ENCODE measurements at places on chromosomes 2 and 18.

DNA sequence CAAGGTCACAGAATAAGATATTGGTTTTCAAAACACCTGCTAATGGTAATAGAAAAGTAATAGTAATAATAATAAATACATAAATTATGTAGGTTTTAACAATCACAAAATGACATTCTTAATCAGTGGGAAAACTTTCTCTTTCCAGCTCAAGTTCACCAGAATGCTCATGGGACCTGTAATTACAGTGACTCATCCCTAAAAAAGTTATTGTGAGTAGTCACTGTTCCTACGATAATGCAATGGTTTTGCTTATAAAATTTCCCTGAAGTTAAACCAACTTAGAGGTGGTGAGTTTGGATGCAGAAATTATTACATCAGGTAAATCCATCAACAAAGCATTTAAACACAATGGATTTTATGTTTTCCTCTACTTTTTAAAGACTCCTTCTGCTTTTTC is 502.3 kb downstream of the PID1 start:
- no peaks in the 10 kb centered on the region for H3K27me3 ChIP-seq
- H3K4me1 ChIP-seq: no peaks in the 10 kb centered on the region
- no peak overlapping the region for H3K4me3 ChIP-seq

DNA sequence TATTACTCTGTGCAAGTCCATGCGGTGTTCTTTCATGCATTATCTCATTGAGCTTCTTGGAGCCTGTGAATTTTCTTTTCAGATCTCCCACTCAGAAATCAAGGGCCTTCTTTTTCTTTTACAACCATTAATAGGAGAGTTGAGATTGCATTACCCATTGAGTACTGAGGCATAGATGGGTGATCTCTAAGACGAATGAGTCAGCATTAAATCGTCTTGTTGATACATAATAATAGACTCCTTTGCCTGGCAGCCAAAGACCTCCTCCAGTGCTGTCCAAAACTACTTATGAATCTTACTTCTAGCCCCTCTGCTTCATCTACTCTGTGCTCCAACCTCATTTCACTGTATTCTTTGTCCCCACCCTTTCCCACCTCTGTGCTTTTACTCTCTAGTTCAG is 180.5 kb downstream of the AGPS start:
- H3K36me3 ChIP-seq: no peaks in the 10 kb centered on the region
- DNase-seq: no peak
- H3K4me3 ChIP-seq: no peak overlapping the region
- H3K27me3 ChIP-seq: no peaks in the 10 kb centered on the region
- no peak overlapping the region for H3K27ac ChIP-seq
- H3K4me1 ChIP-seq: no peaks in the 10 kb centered on the region

- DNase-seq: no peak
- no peak overlapping the region for H3K27ac ChIP-seq
- peaks cover 13% of the 10 kb centered on the region for H3K4me1 ChIP-seq
- H3K27me3 ChIP-seq: no peaks in the 10 kb centered on the region
- H3K4me3 ChIP-seq: no peak overlapping the region
- peaks cover 3% of the 10 kb centered on the region for H3K36me3 ChIP-seq
Observed at GRCh38 chr2:235587202-235587601, 93.4 kb downstream of the AGAP1 start.

- H3K4me1 ChIP-seq: no peaks in the 10 kb centered on the region
- DNase-seq: no peak
- no peak overlapping the region for H3K4me3 ChIP-seq
- no peaks in the 10 kb centered on the region for H3K27me3 ChIP-seq
- H3K36me3 ChIP-seq: peaks cover 12% of the 10 kb centered on the region
- no peak overlapping the region for H3K27ac ChIP-seq
Observed at GRCh38 chr2:30641765-30642345, 165.4 kb downstream of the CAPN13 start.

DNA sequence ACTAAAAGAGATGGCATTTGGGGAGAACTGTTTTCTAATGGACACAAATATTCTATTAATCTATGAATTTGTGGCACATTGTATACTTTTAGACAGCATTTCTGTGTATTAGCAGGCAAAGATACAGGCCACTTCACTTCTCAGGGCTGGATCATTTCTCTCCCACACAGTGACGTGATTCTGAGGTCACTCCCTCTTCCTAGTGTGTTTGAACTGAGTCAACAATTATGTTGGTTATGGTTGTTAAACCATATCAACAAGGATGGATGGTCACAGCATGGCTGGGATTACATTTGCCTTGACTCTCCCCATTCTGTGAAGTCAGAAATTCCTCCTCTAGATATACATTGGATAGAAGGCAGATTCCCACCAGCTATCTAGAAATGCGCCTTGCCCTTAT is 11.6 kb downstream of the NOSTRIN start:
- no peak overlapping the region for H3K27ac ChIP-seq
- H3K4me3 ChIP-seq: no peak overlapping the region
- no peaks in the 10 kb centered on the region for H3K27me3 ChIP-seq
- no peaks in the 10 kb centered on the region for H3K36me3 ChIP-seq
- no peak for DNase-seq
- peaks cover 1% of the 10 kb centered on the region for H3K4me1 ChIP-seq

GRCh38 chr2:40304340-40304739 is 147.6 kb downstream of the SLC8A1 start:
- H3K27me3 ChIP-seq: no peaks in the 10 kb centered on the region
- H3K36me3 ChIP-seq: no peaks in the 10 kb centered on the region
- peaks cover 9% of the 10 kb centered on the region for H3K4me1 ChIP-seq
- no peak overlapping the region for H3K27ac ChIP-seq
- peak; percentile 30 for DNase-seq
- no peak overlapping the region for H3K4me3 ChIP-seq

DNA sequence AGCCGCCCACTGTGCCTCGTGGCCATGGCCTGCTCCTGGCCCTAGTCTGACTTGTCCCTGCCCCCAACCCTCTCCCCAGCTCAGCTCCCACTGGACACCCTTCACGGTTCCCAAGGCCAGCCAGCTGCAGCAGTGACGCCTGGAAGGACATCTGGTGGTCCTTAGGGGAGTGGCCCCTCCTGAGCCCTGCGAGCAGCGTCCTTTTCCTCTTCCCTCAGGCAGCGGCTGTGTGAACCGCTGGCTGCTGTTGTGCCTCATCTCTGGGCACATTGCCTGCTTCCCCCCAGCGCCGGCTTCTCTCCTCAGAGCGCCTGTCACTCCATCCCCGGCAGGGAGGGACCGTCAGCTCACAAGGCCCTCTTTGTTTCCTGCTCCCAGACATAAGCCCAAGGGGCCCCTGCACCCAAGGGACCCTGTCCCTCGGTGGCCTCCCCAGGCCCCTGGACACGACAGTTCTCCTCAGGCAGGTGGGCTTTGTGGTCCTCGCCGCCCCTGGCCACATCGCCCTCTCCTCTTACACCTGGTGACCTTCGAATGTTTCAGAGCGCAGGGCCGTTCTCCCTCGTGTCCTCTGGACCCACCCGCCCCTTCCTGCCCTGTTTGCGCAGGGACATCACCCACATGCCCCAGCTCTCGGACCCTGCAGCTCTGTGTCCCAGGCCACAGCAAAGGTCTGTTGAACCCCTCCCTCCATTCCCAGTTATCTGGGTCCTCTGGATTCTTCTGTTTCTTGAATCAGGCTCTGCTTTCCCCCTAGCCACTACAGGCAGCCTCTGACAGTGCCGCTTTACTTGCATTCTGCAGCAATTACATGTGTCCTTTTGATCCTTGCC is 35.8 kb downstream of the ANO7 start:
- no peak overlapping the region for H3K27ac ChIP-seq
- H3K36me3 ChIP-seq: peaks cover 38% of the 10 kb centered on the region
- no peak for DNase-seq
- no peaks in the 10 kb centered on the region for H3K27me3 ChIP-seq
- H3K4me3 ChIP-seq: no peak overlapping the region

DNA sequence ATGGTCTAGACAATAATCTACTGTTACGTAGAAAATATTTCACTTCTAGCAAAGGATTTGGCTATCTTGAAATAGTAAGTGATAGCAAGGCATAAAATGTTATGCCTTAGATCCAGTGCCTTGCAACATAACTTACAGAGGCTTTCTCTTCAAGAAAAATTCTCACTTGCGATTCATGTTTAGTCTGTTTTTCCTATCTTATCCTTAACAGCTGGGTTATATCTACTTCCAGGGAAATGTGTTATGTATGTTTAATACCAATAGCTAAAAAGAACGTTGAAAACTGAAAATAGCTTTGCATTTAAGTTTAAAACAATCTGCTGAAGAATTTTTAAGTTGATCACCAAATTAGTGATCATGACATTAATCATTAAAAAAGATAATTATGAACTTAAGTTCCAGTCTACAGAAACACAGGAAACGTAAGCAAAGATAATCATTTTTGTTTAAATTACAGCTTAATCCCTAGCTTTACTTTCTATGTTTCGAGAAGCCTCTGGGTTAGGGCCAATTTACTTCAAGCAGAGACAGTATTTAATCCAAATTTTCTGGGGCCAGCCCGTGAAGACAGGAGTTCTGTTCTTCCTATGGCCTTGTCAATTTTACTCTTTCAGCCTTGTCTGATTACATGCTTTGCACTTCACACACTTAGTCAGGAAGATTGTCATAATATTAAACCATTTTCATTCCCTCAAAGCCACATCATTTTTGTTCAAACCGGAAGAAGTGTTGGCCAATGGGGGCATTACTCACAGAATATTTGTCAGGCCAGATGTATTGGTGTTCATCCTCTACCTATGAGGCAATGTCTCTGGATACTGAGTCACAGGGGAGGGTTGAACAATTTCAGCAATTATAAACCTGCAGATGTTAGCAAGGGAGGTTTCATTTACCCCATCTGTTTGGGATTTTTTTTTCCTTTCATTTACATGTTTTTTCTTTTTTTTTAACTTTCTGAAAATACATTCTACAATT is 1132.9 kb upstream of the ZEB2 start:
- H3K4me3 ChIP-seq: no peak overlapping the region
- no peak overlapping the region for H3K27ac ChIP-seq
- no peaks in the 10 kb centered on the region for H3K27me3 ChIP-seq
- H3K4me1 ChIP-seq: no peaks in the 10 kb centered on the region
- DNase-seq: no peak
- no peaks in the 10 kb centered on the region for H3K36me3 ChIP-seq

- H3K4me1 ChIP-seq: no peaks in the 10 kb centered on the region
- no peak for DNase-seq
- peaks cover 73% of the 10 kb centered on the region for H3K36me3 ChIP-seq
- no peaks in the 10 kb centered on the region for H3K27me3 ChIP-seq
- H3K27ac ChIP-seq: no peak overlapping the region
Observed at GRCh38 chr18:79720359-79720733, 40.7 kb downstream of the CTDP1 start.

- peak; percentile 30 for DNase-seq
- no peaks in the 10 kb centered on the region for H3K4me1 ChIP-seq
- H3K36me3 ChIP-seq: peaks cover 4% of the 10 kb centered on the region
- H3K4me3 ChIP-seq: no peak overlapping the region
- no peaks in the 10 kb centered on the region for H3K27me3 ChIP-seq
Observed at GRCh38 chr18:47601581-47602272, 328.7 kb downstream of the SMAD2 start.

DNA sequence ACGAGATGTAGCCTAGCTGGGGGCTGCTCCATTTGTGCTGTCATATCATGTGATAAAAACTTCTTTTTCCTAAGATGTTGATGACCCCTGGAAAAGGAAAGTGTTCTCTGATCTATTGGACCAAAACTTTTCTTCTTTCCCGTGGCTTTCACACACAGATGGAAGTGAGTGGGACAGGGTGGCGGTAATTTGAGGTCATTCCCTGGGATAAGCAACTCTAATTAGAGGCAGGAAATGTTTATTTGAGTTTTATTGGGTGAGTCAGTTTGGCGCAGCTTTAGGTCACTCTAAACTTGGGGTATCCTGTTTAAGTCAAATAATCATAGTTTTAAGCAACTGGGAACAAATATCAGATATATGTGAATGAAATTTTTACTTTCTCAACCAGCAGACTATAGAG is 221.0 kb upstream of the EPAS1 start:
- no peak overlapping the region for H3K4me3 ChIP-seq
- H3K4me1 ChIP-seq: 0 out of 2 replicates have a peak, but pooled peaks cover 2% of the 10 kb centered on the region
- DNase-seq: no peak
- no peaks in the 10 kb centered on the region for H3K27me3 ChIP-seq
- no peaks in the 10 kb centered on the region for H3K36me3 ChIP-seq

GRCh38 chr2:241358470-241358869 is 2.4 kb downstream of the FARP2 start:
- DNase-seq: no peak
- H3K4me1 ChIP-seq: peaks cover 2% of the 10 kb centered on the region
- peak overlapping the region; percentile 12 for H3K4me3 ChIP-seq
- no peak overlapping the region for H3K27ac ChIP-seq
- peaks cover 12% of the 10 kb centered on the region for H3K36me3 ChIP-seq

- no peaks in the 10 kb centered on the region for H3K27me3 ChIP-seq
- H3K4me3 ChIP-seq: no peak overlapping the region
- no peaks in the 10 kb centered on the region for H3K36me3 ChIP-seq
- no peaks in the 10 kb centered on the region for H3K4me1 ChIP-seq
Observed at GRCh38 chr2:56741601-56742102, 557.9 kb downstream of the CCDC85A start.

GRCh38 chr18:59515147-59515546 is 156.1 kb upstream of the LMAN1 start:
- H3K27ac ChIP-seq: no peak overlapping the region
- H3K27me3 ChIP-seq: no peaks in the 10 kb centered on the region
- H3K36me3 ChIP-seq: no peaks in the 10 kb centered on the region
- H3K4me3 ChIP-seq: no peak overlapping the region
- H3K4me1 ChIP-seq: no peaks in the 10 kb centered on the region

GRCh38 chr2:12731701-12732280 is 15.1 kb downstream of the TRIB2 start:
- no peak for DNase-seq
- no peak overlapping the region for H3K27ac ChIP-seq
- peaks cover 63% of the 10 kb centered on the region for H3K36me3 ChIP-seq

- no peak overlapping the region for H3K27ac ChIP-seq
- peaks cover 10% of the 10 kb centered on the region for H3K4me1 ChIP-seq
Observed at GRCh38 chr18:49519101-49519971, 32.3 kb upstream of the C18orf32 start.

GRCh38 chr2:36734304-36734703 is 37.8 kb downstream of the VIT start:
- DNase-seq: no peak
- no peak overlapping the region for H3K27ac ChIP-seq
- no peaks in the 10 kb centered on the region for H3K27me3 ChIP-seq
- peaks cover 5% of the 10 kb centered on the region for H3K4me1 ChIP-seq
- H3K4me3 ChIP-seq: no peak overlapping the region

- no peak overlapping the region for H3K27ac ChIP-seq
- H3K27me3 ChIP-seq: no peaks in the 10 kb centered on the region
- H3K36me3 ChIP-seq: no peaks in the 10 kb centered on the region
- DNase-seq: no peak
- H3K4me1 ChIP-seq: no peaks in the 10 kb centered on the region
Observed at GRCh38 chr2:134640494-134640893, 78.3 kb downstream of the TMEM163 start.

GRCh38 chr2:67489396-67489795 is 92.3 kb downstream of the ETAA1 start:
- no peak for DNase-seq
- no peak overlapping the region for H3K27ac ChIP-seq
- no peaks in the 10 kb centered on the region for H3K36me3 ChIP-seq
- no peaks in the 10 kb centered on the region for H3K27me3 ChIP-seq
- no peaks in the 10 kb centered on the region for H3K4me1 ChIP-seq
- H3K4me3 ChIP-seq: no peak overlapping the region

All from H9 (cell line).